GM19239 (cell line): ENCODE measurements at places on chromosomes 6 and 20.

DNA sequence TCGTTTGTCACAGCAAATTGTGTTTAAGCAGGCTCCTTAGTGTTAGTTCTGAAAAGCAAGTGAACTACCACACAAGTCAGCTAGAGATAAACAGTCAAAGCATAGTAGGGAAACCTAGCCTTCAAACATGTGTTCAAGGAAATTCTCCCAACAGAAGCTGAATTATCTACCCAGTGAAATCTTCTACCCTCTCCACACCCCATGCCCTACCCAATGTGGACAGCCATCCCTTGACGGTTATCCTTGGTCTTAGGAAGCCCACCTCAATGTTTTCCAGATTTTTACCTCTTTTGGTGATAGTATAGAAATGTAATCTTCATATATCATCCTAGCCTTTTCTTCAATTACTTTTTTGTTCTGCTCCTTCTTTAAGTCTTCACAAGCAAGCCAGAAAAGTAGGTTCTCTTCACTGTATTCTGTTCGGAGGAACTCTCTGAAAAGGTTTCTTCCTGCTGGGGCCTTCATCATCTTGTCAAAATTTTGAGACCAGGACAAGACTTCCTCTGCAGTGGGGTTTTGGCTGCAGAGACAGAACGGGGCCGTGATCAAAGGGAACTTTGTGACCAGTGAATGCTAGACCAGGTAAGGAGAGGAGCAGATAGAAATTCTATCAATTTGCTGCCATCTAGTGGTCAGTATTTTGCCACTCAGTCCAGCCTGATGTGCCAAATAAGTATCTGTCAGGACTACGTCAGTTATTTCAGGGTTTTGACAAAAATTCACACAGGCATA is 21.6 kb upstream of the MTRF1L start:
- peak; percentile 27 for DNase-seq

DNA sequence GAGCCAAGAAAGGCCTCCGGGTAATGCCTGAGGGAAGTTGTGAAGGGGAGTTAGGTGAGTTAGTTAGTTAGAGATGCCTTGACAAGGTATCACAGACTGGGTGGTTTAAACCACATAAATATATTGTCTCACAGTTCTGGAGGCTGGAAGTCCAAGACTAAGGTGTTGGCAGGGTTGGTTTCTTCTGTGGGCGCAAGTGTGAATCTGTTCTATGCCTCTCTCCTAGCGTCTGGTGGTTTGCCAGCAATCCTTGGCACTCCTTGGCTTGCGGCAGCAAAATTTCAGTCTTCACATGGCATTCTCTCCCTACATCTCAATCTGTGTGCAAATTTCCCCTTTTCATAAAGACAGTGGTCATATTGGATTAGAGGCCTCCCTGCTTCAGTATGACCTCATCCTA is 29.7 kb upstream of the RANBP9 start:
- no peak for DNase-seq

DNA sequence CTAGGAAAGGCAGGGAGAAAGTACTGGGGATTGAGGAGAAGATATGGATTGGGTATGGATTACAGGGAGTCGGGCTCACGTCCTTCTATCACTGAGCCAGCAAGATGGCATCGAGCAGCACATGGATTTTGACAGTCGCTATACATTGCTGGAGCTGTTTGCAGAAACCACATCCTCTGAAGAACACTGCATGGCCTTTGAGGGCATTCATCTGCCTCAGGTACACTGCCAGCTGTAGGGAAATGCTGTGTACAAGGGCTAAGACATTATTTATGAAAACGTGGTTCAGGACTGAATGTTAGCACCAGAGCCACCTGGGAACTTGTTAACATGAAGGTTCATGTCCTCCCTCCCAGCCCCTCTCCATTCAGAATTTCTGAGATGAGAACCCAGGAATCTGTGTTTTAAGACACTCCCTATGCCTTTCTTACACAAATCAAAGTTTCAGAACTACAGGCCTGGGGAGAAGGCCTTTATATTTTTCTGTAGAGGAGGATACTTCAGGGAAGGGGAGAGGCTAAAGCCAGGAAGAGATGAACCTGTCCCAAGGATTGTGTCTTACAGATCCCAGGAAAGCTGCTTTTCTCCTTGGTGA is 3.5 kb downstream of the CUL9 start:
- no peak for DNase-seq

- no peak for DNase-seq
Measured at GRCh38 chr6:22028403-22029090, 268.3 kb downstream of the PRL start.

DNA sequence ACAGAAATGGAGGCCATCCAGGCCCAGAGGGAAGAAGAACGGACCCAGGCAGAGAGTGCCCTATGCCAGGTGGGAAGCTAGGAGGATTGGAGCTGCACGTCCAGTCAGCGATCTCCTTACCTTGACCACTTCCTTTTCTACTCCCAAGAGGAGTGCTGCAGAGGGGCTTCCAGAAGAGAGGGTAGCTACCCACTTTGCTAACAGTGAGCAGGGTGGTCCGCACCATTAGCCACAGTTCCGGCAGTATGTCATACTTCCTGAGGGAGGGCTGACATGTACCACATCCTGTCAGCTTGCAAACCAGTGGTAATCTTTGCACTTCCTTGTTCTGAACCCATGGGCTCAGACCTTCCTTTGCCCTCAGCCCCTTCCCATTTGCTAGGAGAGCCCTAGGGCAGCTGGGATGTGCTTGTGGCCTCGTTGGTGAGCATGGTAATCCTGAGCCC is 35.4 kb downstream of the CEP250 start:
- peak; percentile 82 for DNase-seq

GRCh38 chr6:144123421-144123820 is 26.9 kb upstream of the STX11 start:
- DNase-seq, result no peak

GRCh38 chr20:55635870-55636269 is 369.4 kb downstream of the CBLN4 start:
- DNase-seq, result no peak

DNA sequence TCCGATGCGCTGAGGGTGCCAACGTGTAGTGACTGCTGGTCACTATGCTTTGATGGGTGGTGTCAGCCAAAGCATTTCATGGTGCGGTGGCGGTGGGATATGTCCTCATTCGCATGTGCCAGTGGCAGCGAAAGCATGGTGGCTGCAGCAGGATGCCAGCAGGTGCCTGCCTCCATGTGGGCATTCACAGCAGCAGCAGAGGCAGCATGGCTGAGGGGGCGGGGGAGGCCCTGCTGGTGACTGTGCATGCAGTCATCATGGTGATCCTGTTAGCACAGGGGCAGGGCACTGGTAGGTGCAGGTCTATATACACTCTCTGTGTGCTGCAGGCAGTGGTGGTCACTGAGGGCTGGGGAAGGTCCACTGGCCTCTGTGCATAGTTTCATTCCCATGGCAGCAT is 22.0 kb downstream of the FIG4 start:
- DNase-seq, result no peak

DNA sequence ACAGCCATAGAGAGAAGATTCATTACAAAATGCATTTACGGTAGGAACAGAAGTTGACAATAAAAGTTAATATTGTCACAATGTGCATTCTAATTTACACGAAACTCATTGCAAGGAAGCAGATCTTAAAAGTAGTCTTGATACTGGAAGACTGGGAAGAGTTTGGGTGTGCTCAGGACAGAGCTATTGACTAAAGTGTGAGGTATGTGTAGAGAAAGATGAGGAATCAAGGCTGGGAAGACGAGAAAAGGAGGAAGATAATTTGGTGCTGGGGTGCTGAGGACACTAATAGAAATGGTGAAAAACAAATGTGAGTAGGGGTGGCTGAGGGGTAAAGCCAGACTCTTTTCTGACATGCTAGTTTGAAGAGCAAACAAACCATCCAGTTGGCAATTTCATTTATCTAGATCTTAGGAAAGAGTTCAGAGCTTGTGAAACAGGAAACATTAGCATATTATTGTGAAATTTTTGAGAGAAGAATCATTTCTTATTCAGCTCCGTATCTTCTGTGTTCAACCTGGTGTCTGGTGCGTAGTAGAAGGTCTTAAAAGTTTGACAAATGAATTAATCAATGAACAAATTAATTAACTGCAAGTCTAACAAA is 72.7 kb downstream of the ELOVL4 start:
- DNase-seq, result no peak

GRCh38 chr20:46915575-46916257 is 21.1 kb downstream of the EYA2 start:
- no peak for DNase-seq

DNA sequence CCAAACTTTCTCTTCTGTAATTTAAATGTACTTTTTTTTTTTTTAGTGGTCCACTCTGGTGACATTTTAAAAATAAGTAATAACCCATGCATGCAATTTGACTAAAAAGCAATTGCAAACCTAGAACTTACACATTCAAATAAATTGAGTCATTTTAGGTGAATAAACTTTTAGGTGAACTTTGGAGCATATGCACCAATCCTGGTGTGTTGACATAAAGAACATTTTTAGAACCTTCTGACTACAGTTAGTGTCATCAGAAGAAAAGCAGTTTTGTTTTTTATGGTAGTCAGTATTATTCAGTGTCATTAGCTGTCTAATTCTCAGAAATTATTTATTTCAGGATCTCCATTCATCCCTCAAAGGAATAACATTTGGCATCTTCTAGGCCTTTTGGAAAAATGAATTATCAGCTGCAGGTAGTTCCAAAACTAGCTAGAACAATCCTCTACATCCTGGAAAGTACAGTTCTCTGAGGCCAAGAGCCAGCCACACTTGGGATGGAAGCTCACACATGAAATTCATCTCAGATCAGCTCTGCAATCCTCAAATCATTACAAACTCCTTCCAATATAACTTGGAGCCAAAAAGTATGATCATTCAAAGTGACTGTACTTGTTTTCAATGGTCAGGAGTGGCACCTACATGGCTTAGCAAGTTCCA is 38.5 kb upstream of the SIM1 start:
- DNase-seq, result no peak

GRCh38 chr6:105814745-105815536 is 271.2 kb upstream of the PRDM1 start:
- DNase-seq, result no peak

DNA sequence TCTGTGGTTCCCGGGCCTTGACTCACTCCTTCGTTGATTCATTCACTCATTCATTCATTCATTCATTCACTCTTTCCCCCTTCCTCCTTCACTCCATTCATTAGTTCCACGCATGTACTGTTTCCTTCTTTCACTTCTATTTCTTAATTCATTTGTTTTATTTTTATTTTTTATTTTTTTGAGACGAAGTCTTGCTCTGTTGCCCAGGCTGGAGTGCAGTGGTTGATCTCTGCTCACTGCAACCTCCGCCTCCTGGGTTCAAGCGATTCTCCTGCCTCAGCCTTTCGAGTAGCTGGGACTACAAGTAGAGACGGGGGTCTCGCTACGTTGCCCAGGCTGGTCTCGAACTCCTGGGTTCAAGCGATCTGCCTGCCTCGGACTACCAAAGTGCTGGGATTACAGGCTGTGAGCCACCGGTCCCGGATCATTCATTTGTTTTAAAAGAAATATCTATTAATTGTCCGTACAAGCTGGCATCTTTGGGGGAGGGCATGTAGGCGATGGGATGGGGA is 427 bp upstream of the NFKBIE start:
- no peak for DNase-seq

DNA sequence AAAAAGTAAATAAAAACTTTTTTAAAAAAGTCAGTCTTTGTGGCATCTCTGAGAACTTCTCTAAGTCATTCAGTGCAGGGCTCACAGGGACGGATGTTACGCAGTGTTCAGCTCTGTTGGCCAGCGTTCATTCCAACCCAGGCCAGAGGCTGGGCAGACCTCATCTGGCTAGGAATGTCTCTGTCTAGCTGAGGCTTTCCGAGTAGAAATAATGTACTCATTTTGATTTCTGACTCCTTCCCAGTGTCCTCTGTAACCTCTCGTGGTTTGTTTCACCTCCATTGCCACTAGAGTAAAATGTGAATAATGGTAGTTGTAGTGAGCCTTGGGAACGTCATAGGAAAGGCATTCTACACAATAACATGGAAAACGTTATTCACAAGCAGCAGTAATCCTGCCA is 135.1 kb downstream of the TMEM242 start:
- DNase-seq, result no peak

DNA sequence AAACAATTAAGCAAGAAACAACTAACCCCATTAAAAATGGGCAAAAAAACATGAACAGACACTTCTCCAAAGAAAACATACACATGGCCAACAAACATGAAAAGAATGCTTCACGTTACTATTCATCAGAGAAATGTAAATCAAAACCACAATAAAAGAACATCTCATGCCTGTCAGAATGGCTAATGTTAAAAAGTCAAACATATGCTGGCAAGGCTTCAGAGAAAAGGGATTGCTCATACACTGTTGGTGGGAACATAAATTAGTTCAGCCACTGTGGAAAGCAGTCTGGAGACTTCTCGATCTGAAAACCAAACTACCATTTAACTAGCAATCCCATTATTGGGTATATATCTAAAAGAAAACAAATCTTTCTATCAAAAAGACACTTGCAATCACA is 217.5 kb downstream of the TINAG start:
- DNase-seq, result no peak

- DNase-seq, result no peak
Measured at GRCh38 chr6:68636666-68637065, 1.6 kb downstream of the ADGRB3 start.

DNA sequence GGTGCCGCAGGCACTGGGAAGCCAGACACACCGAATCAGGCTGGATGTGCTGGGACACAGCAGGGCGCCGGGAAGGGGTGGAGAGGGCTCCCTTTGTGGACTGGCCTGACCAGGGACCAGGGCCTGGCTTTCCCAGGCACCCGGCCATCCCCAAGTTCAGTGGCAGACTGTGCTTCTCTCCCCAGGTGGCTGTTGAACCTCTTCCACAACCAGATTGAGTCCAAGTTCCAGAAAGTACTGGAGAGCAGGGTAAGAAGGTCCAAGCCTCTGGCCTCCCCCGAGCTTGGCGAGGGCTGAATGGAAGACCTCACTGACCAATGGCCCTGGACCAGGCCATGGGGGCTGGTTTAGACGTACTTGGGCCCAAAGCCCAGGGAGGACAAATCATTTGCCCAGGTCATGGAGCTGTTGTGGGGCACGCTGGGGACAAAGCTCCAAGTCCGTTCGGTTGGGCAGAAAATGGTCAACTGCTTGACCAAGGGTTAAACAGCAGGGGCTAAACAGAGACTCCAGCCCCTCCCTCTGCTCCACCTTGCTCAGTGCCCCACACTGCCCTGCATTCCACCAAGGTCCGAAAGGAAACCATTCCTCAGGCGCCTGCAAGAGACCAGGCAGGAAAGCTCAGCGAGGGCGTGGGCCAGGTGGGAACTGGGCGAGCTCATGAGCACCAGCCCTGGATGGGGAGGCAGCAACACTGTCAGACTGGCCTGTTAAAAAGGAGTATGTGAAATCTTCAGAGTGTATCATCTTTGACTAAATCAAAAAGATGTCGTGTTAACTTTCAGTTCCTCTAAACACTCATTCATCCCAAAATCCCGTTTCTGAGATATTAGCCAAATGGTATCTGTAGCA is 9.1 kb downstream of the LBP start:
- DNase-seq, result no peak

GRCh38 chr6:26394289-26394688 is 7.8 kb upstream of the BTN3A1 start:
- no peak for DNase-seq

GRCh38 chr6:24980507-24981385 is 45.0 kb upstream of the RIPOR2 start:
- DNase-seq, result no peak
